ENCODE measurements at places on chromosomes 12 and 14. TPM values are rescaled to one million over a fixed set of nuclear protein-coding genes. Genes with fewer than 3 reads are reported as not detected.

DNA sequence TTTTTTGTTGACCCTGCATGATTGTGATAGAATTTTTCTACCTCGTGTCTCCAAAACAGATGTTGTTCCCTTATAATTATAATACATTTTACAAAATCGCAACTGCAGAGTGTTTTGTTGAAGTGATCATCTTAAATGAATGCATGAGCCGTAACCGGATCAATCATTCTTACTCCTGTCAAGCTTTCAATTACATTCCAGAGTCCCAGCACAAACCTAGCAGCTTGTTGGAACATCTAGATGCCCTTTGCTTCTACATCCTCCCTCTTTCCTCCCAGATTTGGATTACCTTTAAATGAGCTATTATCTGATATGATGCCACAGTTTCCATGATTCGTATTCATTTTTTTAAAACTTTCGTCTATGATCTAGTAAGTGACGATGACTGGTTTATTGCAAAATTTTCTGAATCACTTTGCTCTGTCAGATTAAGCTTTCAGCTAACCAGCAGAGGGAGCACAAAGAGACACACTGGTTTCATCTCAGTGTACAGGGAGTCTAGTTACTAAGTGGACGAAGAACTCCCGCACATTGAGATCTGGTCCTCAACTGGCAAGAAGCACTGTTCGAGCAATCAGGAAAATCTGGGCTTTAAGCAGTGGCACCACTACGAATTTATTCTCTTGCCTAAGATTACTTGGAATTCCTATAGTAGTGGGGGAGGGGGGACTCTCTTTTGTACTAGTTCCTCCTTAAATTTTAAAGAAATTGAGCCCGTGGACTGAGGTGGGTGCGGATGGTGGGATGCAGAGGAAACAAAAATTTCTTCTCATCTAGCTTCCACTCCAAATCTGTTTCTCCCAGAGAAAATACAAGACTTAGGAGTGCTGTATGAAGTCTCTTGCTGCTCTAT is 40.9 kb downstream of the TSHR start:
- DNase-seq: no peak

Gene CMA1
- 1.3 TPM for total RNA-seq

GRCh38 chr12:82672811-82673495 is 13.8 kb upstream of the TMTC2 start:
- no peak for DNase-seq

DNA sequence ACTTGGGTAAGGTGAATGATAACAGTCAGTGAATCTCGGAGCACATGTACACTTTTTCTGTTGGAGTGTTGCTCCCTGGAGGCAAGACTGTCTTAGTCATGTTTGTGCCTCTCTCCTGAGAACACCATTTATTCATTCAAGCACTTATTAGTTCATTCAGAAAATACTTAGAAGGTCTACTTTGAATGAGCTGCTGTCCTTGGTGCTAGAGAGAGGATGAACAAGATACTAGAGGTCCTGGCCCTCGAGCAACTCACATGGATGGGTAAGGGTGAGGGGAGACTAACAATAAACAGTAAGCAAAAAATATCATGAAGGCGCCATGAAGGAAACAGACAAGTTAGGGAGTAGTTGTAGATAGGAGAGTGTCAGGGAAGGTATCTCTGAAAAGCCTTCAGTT is 17.1 kb upstream of the SAMD4A start:
- no peak for DNase-seq

- DNase-seq: no peak
These were observed 17.7 kb downstream of the C12orf71 start for GRCh38 chr12:27064397-27065342.

Gene CS
- total RNA-seq: 799 TPM

Gene ENDOU
- total RNA-seq: not detected

Data from Right ventricle myocardium inferior (tissue), 1 donor.